ENCODE measurements at places on chromosomes 7 and 10.

DNA sequence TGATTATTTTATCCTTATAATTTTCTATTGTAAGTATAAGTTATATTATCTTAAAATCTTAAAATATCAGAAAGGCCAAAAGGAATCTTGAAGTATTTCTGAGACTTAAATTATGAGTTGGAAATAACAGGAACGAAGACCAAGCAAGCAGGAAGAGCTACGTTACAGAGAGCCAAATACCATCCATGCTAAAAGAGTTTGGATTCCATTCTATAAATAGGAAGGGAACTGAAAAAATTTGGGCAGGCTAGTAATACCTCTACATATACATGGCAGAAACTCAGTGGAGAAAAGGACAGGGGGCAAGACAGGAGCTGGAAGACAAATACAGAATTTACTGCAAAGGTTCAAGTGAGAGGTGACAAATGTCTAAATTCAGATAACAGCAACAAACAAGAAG, 16.7 kb downstream of the ITGB1 start:
- no peak for DNase-seq

- DNase-seq: no peak
Measured at GRCh38 chr10:48400129-48400849, 93.8 kb downstream of the MAPK8 start.

GRCh38 chr7:143463556-143463955, 14.1 kb upstream of the TAS2R41 start:
- no peak for DNase-seq

- DNase-seq: no peak
Measured at GRCh38 chr10:101803511-101803910, 14.7 kb downstream of the OGA start.

DNA sequence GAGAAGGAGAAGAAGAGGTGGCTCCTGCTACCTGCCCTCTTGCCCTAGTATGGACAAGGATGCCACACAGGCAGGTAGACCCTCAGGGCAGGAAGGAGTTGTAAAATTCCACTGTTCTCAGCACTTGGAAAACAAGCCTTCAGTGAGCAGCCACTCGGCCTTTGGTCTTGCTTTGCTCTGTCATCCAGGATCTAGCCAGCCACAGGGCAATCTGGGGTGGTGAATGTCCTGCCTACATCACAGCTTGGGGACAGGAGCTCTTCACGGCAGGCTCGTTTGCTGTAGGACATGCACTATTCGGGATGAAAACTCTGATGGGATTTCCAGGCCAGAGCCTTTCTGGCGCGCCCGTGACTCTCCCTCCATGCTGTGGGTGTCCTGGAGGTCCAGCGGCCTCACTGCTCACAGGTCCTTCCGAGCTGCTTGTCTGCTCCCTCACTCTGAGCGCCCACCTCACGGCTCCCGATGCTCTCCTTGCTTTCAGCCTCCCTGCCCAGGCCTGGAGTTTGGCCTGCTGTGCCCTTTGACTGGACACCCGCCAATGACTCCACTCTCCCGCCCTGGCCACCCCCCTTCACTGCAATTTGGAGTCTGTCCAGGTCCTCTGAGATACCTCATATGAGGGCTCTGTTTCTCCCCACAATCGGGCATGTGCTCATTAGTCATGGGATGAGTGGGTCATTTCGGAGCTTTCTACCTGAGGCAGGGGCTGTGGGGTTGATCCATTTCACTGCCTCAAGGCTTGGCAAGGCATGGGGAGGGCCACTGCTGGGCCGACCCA, 227.2 kb upstream of the GRB10 start:
- no peak for DNase-seq

- no peak for DNase-seq
Measured at GRCh38 chr7:157009778-157010587, 480 bp downstream of the MNX1 start.

GRCh38 chr7:142463401-142463850, 205.6 kb upstream of the PRSS58 start:
- DNase-seq: no peak

Measured in NCI-H524 (cell line).